ENCODE measurements at places on chromosomes 1 and 21.

DNA sequence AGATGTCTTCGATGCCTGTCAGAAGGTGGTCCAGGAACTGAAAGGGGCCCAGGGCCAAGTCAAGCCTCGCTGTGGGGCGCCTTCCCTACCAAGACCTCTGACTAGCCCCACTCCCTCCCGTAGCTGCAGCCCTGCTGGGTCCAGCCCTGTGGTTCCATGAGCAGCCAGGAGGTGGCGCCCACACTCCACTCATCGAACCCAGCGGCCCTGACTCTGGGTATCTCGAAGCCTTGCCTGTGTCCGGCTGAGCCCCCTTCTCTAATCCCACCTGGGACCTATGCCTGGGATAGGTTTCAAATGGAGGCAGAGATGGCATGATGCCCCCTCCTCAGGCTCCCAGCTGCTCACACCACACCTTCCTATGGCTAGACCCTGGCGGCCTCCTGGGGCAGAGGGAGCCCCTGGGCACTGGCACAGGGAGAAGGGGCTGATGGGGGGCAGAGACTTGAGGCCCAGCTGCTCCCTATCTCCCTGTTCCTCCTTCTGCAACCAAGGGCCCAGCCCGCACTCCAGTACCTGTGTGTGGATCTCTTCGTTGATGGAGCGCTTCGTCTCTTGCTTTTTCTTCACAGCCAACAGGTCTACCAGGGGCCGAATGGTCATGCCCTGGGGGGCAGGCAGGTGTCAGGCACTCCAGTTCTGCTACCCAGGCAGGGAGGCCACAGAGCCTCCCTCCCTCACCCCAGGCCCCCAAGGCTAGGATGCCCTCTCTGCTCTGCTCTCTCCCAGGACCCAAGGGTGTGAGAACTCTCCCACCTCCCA is 52.0 kb downstream of the SLC9A1 start:
- peak; percentile 78 for DNase-seq

- no peak for DNase-seq
These were observed 301.0 kb upstream of the POU3F1 start for GRCh38 chr1:38347446-38348175.

- no peak for DNase-seq
These were observed 179.1 kb downstream of the SLC44A5 start for GRCh38 chr1:75431843-75432242.

- DNase-seq = no peak
These were observed 52.6 kb upstream of the LYST start for GRCh38 chr1:235919127-235919832.

- no peak for DNase-seq
These were observed 136.6 kb upstream of the CD34 start for GRCh38 chr1:208047476-208047934.

GRCh38 chr1:158059984-158060383 is 66.5 kb downstream of the KIRREL1 start:
- no peak for DNase-seq

DNA sequence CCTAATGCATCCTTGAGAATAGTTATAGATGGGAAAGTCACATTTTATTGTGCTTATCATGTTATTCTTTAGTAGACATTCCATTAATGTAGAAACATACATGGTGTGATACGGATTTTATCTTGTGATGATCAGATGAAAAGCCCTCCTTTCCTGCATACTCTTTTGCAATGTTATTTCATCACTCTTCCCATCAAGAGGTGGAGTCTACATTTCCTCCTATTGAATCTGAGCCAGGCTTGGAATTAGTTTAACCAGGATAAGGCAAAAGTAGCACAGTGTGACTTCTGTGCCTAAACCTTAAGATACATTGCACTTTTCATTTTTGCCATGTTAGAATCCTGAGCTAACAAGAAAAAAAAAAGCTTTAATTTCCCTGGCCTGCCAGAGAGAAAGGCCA is 393.7 kb upstream of the ST6GALNAC5 start:
- no peak for DNase-seq

GRCh38 chr1:16189921-16190621 is 22.4 kb downstream of the ARHGEF19 start:
- no peak for DNase-seq

GRCh38 chr21:32270748-32271147 is 8.1 kb downstream of the MIS18A start:
- no peak for DNase-seq

- no peak for DNase-seq
These were observed 51.8 kb downstream of the RUNX1 start for GRCh38 chr21:34997294-34997693.

GRCh38 chr1:216457356-216457755 is 34.1 kb upstream of the USH2A start:
- DNase-seq = no peak

- DNase-seq = no peak
These were observed 97.2 kb downstream of the WDR4 start for GRCh38 chr21:42781971-42782722.

DNA sequence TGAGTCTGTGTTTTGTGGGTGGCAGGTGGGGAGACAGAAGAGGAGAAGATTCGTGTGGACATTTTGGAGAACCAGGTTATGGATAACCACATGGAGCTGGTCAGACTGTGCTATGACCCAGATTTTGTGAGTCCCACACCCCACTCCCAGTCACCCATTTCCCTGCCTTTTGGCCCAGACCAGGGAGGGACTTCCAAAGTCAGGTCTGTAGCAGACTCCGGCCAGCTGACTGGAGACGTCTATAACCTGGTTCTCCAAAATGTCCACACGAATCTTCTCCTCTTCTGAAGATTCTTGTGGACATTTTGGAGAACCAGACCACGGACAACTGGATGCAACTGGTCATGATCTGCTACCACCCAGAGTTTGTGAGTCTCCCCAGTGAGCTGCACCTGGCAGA is 1.6 kb downstream of the GSTM5 start:
- DNase-seq = no peak

- DNase-seq = no peak
These were observed 9.8 kb downstream of the ARL8A start for GRCh38 chr1:202134645-202135172.

DNA sequence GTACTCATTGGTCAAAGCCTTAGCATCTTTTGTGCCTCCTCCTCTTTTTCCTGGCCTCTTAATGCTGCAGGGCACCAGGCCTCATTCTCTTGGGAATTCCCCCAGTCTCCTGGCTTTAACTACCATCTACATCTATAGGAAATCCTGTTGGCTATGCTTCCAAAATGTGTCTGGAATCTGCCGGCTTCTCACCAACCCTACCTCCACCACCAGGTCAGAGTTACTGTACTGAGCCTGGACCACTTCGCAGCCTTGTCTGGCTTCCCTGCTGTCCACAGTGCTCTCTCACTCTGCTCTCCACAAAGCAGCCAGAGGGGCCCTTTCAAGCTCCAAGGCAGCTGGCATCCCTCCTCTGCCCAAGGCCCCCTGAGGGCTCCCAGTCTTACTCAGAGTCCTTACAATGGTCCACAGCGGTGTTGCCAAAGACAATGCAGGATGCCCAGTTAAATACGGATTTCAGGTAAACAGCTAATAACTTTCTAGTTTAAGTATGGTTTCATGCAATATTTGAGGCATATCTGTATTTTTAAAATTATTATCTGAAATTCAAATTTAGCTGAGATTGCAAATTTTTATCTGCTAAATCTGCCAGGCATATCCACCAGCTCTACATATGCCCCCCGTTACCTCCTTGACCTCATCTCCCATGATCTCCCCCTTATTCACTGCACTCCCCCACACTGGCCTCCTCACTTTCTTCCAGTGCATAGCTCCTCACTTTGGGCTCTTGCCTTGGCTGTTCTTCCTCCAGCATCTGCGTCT is 34.5 kb upstream of the FAM163A start:
- DNase-seq = no peak

- peak; percentile 70 for DNase-seq
These were observed 34.6 kb upstream of the S100A7 start for GRCh38 chr1:153494976-153495535.

DNA sequence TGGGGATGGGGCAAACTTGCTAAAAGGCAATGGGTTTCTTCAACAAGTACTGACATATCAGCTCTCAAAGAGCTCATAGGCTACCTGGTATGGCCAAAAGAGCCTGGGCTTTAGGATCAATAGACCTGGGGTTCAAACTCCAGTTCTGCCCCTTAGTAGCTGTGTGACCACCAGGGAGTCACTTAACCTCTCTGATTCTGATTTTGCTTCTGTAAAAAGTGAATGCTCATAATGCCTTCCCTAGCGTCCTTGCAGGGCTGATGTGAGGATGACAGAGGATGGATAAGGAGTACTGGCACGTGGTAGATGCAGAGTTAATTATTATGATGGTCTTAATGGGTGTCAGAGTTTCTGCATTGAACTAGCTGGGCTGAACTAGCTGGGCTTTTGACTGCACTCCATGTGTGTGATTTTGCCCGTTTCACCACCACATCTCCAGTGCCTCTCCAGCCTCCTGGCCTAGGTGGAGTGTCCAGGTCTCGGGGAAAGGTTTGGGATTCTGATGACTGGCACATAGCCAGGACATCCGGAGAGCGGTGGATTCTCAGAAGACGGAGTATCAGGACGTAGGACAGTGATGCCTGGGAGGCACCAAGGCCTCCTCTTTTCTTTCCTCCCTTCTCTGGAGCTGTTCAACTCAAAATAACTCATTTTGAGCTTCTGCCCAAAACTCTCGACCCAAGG is 15.2 kb downstream of the DISP3 start:
- no peak for DNase-seq

GRCh38 chr1:53145051-53145600 is 2.7 kb upstream of the SLC1A7 start:
- DNase-seq = no peak

- no peak for DNase-seq
These were observed 128.4 kb downstream of the GRIK3 start for GRCh38 chr1:36905941-36906340.

GRCh38 chr1:69914976-69915765 is 290.2 kb downstream of the LRRC40 start:
- DNase-seq = no peak

- no peak for DNase-seq
These were observed 83.9 kb downstream of the NID1 start for GRCh38 chr1:235980976-235981375.

- DNase-seq = no peak
These were observed 230.3 kb downstream of the CHRM3 start for GRCh38 chr1:239616673-239617072.

DNA sequence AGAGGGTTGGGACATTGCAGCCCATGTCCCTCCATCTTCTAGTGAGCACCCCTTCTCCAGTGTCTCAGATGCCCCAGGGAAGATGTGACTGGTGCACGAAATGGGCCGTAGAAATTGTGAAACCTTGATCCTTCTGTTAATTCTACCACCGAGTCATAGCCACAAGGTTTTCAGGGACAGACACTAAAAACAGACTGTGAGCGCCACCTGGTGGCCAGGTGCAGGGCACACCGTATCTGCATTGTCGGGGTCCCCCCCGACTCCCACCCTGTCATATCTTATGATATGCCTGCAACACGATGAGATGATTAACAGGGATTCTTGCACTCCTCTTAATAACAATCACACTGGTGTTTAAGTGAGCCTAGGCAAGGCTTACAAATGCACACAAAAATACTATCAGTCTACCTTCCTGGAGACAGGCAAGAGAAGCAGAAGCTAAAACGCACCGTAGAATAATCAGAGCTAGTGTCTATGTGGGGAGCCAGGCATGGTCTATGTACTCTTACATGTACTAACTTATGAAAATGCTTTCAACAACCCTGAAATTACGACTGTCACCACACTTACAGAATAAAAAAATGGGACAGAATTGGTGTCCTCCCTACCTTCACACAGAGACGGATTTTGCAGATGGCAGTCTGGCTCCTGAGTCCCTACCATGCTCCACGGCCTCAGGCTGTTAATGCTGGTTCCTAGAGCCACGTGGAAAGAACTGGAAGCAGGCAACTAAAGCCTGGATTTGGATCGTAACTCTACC is 57.9 kb downstream of the FHAD1 start:
- DNase-seq = peak; percentile 36

DNA sequence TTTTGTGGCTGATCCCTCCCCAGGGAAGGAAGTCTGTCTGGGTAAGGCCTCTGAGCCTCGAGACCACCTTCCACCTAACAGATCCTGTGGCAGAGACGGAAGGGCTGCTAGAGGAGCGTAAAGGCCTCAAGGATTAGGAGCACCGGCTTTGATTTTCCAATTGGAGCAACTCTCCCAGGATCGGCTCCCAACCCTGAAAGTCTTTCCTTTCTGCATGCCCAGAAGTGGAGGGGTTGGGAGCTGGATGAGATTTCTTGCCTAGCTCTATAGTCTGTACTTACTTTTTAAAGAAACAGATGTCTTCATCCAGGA is 41.4 kb downstream of the ELK4 start:
- DNase-seq = no peak

GRCh38 chr1:217456261-217456660 is 174.6 kb downstream of the GPATCH2 start:
- DNase-seq = no peak

All from stimulated activated naive B cell treated with anti-CD40 and anti-IgM and Interleukin-4, amounts not matched to agents 10 μg/mL and 1 μg/mL and 100 μg/mL, for 72 hours (primary cell).